ENCODE measurements at places on chromosomes 6 and 20.
A peak's percentile ranks its signal among the peaks of the same experiment; 100 is the strongest.

DNA sequence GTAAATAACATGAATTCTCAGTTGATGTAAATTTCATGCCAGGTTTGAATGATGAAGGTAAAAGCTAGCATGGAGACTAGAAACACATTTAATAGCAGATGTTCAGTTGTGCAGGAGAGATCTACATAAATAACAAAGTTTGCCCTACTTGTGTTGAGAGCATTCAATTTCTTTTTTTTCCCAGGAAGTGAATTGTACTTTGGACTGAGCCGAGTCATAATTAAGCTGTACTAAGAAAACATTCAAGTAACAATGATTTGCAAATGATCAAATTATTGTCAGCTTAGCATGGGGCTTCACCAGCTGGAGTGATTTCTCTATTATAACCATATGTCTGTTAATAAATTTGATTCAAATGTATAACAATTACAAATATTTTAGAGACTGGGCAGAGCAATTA, 893.5 kb upstream of the MAP3K7 start:
- no peak for DNase-seq

- no peak for DNase-seq
Measured at GRCh38 chr6:106056060-106056745, 29.9 kb upstream of the PRDM1 start.

DNA sequence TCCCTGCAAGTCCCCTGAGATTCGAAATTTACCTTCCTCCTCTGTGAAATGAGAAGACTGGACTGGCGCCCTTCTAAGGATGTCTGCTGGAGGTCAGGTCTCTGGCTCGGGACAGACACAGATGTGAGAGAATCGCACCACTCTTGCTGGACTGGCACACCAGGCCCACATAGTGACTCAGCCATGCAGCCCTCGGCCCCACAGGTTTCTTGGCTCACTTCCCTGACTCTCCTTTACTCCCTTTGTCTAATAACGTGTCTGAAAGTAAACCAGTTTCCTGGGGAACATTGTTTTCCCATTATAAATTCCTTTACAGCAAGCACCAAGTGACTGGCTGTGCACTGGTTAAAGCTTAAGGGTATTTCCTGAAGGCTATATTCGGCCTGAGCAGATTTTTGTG, 106.7 kb upstream of the PLEKHG1 start:
- DNase-seq, result no peak

- DNase-seq, result no peak
Measured at GRCh38 chr20:768426-768978, at the start of gene SLC52A3. Gene SLC52A3, minus strand, starts transcription at chr20:768500. Its CDS starts 2,726 bp downstream, at chr20:765774.

GRCh38 chr6:110178626-110179405, 654 bp downstream of the WASF1 start:
- DNase-seq, result peak; percentile 42

DNA sequence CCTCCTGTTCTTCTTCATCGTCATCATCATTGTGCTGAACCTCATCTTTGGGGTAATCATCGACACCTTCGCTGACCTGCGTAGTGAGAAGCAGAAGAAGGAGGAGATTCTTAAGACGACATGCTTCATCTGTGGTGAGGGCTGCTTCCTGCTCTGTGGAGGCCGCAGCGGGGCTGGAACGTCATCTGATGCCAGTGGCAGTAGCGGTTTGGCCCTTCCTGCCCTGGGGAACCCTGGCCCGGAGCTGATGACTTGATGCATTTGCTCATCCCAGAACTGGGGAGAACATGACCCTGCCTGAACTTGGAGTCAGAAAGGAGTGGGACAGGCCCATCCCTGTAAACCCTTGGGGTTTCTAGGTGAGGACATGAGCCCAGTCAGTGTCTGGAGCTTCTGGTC, 18.7 kb downstream of the UQCC2 start:
- DNase-seq, result no peak

DNA sequence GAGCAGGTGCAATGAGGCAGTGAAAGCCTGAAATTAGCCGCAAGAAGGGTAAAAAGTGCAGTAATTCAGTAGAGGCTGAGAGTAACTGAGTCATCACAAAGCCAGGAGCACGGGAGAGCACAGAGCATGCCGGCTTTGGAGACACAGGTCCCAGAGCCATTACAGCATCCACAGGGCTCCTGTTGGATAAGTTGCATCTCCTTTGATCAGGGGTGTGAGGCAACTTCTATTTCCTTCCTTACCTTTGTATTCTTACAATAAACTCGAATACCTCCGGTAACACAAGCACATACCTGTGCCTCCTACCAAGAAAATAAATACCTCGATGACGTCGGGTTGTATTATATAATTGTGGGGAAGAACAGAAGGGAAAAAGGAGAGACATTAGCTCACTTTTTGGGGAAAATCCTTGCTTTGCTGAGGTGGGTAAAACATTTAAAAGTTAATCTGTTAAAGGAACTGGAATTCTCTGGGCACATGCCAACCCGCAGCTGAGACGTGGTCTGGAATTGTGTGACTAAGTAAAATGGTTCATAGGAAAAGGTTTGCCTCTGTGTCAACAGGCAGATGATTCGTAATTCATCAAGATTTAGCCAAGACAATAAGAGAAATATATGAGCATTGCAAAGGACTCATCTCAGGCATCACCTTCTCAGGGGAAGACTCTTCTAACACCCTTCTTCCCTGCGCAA, 360.7 kb upstream of the ZFP64 start:
- no peak for DNase-seq

- no peak for DNase-seq
Measured at GRCh38 chr20:3681931-3682781, at the start of gene ADAM33. Gene ADAM33, minus strand, starts transcription at chr20:3682010. Its CDS starts 6 bp downstream, at chr20:3682004.

DNA sequence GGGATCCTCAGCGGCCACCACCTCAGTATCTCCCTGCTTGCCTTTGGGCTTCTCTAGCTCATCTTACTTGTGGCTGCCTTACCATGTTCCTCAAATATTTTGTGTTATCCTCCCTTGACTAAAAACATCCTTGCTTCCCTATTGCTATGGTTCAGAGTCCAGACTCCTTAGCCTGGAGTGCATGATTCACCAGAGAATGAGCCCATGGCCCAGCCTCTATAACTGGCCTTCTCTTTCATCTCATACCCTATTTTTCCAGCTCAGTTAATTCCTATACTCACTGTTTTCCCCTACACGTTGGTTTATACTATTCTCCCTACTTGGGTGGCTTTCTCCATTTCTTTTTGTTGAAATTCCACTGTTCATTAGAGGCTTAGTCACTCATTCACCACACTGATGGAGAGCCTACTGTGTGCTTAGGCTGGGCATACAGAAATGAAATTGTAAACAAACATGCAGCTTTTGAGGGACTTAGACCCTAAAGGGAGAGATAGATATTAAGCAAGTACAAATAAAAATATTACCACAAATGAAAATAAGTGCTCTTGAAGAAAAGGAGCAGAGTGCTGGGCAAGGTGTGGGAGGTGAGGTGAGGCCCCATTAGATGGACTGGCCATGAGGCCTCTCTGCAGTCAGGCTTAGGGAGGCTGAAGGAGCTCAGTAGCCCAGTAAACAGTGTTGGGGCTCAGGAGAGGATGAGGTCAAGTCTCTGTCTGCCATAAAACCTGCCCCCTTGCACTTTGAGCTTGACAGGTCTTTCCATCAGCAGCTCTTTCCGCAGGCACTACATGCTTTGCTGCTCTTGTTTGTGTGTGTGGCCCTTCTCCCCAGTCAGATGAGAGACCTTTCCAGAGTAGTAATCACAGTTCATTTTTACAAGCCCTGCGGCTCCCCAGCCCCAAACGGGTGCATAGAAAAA, 109.3 kb downstream of the TCP11 start:
- DNase-seq, result no peak

DNA sequence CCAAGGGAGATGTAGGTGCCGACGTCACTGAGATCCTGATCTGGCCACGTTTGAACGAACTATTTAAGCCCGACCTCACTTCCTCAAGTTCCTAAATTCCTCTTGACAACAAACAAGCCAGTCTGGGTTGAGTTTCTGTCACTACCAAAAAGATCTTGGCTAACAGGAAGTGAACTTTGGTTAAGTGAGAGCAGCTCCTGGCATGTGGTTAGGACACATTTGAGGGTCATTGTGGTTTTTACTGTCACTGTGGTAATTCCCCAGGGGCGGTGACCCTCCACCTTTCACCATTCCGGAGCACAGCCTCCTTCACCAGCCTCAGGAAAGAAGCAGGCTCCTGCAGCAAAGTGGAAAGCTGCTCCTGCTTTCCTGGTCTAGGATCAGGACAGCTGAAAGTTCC, 43.1 kb upstream of the ZNF831 start:
- DNase-seq, result no peak

GRCh38 chr6:25448965-25449538, 169.9 kb downstream of the CARMIL1 start:
- DNase-seq, result no peak

- no peak for DNase-seq
Measured at GRCh38 chr20:15241681-15242080, 904.3 kb upstream of the FLRT3 start.

- no peak for DNase-seq
Measured at GRCh38 chr6:49030251-49031020, 432.6 kb downstream of the MMUT start.

DNA sequence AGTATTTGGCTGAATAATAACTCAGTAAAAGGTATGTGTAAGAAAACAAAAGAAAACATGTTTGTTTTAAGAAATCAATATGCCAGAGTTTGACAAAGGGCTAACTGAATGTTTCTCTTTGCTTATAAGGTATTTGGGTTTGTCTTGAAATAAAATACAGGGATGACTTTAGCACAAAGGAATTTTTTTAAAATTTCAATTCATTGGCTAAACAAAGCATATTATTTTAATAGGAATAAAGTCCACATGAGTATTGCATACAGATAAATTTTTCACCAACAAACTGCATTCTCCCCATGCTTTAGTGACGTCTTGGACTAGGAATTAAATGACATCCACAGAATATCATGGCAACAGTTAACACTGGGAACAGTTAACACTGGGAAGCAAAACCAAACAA, 480.0 kb upstream of the JAG1 start:
- DNase-seq, result no peak

DNA sequence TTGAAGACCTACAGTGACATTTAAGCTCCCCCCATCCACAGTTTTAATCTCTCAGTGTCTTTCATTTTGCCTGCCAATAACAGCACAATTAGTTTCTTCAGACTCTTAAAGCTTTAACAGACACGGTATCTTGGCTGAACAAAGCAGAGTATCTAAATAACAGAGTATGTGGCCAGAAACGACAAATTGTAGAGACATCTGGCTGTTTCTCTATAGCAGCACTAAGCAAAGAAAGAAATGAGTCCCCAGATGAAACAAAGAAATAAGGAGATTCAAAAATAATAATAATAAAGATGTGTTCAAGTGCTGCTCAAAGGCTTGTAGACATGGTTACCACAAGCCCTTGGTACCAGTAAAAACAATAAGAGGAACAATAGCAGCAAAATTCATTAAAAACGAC, 97.8 kb upstream of the HDAC2 start:
- no peak for DNase-seq
